ENCODE measurements at places on chromosomes 5 and 9.
A peak's percentile ranks its signal among the peaks of the same experiment; 100 is the strongest.

DNA sequence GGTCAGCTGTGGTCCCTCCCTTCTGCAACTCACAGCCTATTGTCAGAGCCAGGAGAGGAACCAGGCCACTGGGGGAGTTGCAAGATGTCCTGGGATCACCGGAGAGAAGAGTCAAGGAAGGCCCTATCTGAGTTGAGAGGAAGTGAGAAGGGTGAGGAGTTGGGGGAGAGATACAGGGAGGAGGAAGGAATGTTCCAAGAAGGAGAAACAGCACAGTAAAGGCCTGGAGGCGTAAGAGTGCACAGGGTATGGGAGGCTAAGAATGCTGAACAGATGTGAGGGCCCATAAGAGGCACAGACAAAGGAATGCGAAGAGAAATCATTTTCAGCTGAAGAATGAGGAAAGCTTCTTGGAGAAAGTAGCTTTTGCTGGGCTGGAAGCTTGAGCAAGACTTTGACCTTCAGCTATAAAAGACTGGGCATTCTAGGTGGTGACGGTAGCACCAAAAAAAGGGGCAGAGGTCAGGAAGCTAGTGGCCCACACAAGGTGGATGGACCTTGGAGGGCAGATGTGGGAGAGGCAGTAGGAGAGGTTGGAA, 21.6 kb upstream of the CSF1R start:
- DNase-seq = peak; percentile 28

DNA sequence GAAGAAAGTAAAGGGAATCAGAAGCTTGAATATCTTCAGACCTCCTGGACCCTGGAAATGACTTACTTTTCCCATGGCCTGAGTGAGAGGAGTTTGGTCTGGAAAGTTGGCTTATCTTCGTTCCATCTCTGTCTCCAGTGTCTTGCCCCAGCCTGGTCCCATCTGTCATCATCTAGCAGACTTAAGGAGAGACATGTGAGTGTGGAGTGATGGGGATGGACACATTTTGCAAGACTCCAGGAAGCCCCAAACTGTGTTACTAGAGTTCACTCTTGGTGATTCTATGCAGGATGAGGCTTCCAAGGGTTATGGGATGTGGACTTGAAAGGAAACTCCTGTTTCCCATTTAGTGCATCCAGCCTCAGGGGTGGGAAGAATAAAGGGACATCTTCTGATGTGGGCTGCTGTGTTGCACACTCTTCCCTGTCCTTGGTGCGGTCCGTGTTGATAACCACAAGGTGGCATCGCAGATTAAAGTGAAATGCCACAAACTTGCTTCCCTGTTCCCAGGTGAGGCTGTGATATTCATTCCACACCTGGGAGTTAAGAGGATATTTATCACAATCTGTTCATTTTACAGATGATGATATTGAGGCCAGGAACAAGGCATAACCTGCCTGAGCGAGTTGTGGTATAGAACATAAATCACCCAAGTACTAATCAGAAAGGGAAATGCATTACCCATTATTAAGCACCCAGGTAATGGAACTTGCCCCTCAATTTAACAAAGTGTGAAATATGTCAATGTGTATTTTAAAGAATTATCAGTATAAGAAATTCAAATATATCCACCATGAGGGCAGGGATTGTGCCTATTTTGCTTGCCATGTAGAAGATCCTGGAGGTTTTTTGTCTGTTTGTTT, 269.9 kb upstream of the PAPPA start:
- no peak for DNase-seq

DNA sequence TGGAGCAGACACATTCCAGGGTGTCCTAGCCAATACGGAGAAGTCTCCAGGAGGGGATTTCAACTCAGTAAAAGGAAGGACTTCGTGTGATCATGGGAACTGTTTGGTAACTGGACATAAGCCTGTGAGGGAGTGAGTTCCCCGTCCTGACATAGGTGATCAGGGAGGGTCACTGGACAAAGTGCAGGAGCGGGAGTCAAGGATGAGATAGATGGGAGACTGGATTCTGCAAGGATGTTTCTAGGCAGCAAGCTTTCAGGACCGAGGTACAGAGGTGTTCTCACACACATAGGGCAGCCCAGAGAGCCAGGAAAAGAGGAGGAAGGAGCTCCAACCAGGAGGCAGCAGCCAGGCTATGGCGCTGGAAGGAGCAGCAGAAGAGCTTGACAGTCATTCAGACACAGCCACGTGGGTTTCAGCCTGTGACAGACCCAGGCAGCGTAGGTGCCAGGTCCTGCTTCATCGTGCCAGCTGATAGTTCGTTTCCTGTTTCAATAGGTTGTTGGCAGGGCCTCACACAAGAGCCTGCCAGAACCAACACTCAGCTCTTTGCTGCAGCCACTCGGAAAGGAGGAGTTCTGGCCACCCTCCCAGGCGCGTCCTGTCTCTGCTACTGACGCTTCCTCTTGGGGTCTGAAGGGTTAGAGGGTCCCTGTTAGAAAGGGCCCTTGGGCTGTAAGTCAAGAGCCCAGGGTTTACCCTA, 84.1 kb downstream of the AMBP start:
- DNase-seq = no peak

- no peak for DNase-seq
These were observed 230.9 kb downstream of the GADD45G start for GRCh38 chr9:89835666-89836065.

GRCh38 chr5:43075319-43076293, 35.5 kb upstream of the ANXA2R start:
- DNase-seq = peak; percentile 48

- DNase-seq = peak; percentile 49
These were observed at the start of gene PPP2R2B for GRCh38 chr5:146878476-146879172. Gene PPP2R2B (minus strand): TSS chr5:146878757.

DNA sequence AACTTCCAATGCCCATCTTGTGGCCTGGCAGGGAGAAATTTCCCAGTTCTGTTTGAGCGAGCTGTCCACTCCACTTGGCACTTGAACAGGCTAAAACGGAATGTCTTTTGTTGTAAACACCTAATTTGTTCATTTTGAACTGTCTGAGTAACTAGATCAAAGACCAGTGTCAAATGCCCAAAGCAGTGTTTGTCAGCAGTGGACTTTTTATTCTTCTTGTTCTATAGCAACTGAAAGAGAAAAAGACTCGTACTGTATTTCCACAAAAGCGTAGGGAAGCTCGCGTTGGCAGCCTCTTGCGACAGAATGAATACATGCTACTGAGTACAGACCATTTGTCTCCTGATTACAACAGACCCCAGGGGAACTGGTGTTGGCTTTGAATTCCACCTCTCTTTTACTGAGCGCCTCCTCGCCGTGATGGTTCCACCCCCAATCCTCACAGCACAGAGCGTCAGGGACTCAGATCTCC, 601.8 kb upstream of the ZNF608 start:
- DNase-seq = no peak

DNA sequence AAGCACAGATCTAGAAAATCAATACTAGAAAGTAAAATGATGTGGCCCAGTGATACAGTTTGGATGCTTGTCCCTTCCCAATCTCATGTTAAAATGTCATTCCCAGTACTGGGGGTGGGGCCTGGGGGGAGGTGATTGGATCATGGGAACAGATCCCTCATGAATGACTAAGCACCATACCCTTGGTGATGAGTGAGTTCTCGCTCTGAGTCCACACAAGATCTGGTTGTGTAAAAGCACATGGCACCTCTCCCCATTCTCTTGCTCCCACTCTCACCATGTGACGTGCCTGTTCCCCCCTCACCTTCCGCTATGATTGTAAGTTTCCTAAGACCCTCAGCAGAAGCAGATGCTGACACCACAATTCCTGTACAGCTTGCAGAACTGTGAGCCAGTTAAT, 234.2 kb upstream of the CDH6 start:
- no peak for DNase-seq

GRCh38 chr5:141519605-141520565, 31.0 kb downstream of the PCDHGC5 start:
- DNase-seq = no peak

DNA sequence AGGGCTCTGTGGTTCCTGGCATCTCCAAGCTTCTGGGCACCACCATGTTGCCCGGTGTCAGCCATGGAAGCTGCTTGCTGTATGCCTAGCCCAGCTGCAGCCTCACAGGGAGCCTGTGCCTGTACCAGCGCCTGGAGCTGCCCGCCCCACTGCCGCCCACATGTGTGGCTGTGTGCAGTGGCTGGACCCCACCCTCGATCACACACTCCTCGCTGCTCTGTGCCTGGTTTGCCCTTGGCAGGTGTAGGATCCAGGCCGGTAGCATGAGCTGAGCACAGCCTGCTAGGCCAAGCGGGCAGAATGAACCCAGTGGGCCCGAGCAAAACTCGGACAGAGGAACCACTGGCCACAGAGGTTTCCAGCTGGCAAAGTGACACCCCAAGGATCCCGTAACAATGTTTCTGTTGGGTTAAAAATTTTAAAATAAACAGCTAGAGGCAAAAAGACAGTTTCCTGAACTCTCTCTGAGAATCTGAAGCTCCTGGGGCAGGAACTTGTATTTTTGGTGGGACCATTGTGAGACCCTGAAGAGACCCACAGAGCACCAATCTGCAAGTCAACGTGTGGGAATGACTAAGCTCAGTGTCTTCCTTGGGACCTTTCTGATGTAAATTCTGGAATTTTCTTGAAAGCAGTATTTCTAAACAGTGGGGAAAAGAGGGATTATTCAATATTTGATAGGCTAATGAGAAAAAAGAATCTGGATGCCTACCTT, 73.1 kb upstream of the CCDC112 start:
- DNase-seq = no peak

- no peak for DNase-seq
These were observed 87.6 kb upstream of the FAM170A start for GRCh38 chr5:119541716-119542115.

DNA sequence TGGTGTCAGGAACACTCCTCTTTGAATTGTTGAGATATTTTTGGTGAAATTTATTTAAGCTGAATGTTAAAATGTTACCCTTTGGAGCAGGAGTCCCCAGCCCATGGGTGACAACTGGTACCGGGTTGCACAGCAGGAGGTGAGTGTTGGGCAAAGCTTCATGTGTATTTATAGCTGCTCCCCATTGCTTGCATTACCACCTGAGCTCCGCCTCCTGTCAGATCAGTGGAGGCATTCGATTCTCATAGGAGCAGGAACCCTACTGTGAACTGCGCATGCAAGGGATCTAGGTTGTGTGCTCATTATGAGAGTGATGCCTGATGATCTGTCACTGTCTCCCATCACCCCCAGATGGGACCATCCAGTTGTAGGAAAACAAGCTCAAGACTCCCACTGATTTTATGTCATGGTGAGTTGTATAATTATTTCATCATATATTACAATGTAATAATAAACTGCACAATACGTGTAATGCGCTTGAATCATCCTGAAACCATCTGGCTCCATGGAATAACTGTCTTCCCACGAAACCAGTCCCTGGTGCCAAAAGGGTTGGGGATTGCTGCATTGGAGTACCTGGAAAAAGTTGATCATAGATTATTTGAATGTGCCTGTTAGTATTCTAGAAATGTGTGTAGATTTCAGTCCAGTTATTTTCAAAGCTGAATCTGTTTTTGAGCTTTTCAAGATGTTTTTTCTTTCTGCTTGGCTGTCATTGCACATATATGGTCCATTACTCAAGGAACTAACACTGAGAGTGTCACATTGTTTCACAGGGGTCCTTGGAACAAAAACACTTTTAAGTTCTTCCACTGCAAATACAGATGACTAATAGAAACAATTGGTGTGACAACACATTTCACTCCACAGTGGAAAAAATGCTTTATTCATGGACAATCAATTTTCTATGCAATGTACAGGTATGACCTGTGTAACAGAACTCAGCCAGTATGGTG, 104.6 kb upstream of the TNFAIP8 start:
- DNase-seq = no peak

DNA sequence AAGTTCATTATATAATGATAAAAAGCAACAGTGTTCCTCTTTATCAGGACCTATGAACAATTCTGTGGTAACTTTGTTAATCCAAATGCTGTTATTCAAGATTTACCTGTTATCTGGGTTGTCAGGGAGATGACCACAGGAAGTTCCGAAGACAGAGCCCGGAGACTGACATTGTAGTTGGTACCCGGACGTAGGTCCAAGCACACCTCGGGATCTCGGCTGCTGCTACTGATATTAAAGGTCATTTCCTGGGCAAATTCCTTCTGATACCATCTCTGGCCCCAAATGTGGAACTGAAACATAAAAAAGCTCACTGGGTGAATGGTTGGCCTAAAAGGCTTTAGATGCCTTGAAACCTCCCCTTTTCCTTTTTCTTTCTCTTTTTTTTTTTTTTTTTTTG, 96.7 kb downstream of the SUSD1 start:
- no peak for DNase-seq

GRCh38 chr5:132785365-132785764, 8.3 kb upstream of the SEPTIN8 start:
- no peak for DNase-seq

GRCh38 chr5:11251247-11251646, 490.2 kb upstream of the DAP start:
- DNase-seq = no peak

- peak; percentile 47 for DNase-seq
These were observed at the start of gene OSMR for GRCh38 chr5:38845526-38846378. Gene OSMR (plus strand): TSS chr5:38846012. CDS start chr5:38869045, 23,033 bp downstream.

DNA sequence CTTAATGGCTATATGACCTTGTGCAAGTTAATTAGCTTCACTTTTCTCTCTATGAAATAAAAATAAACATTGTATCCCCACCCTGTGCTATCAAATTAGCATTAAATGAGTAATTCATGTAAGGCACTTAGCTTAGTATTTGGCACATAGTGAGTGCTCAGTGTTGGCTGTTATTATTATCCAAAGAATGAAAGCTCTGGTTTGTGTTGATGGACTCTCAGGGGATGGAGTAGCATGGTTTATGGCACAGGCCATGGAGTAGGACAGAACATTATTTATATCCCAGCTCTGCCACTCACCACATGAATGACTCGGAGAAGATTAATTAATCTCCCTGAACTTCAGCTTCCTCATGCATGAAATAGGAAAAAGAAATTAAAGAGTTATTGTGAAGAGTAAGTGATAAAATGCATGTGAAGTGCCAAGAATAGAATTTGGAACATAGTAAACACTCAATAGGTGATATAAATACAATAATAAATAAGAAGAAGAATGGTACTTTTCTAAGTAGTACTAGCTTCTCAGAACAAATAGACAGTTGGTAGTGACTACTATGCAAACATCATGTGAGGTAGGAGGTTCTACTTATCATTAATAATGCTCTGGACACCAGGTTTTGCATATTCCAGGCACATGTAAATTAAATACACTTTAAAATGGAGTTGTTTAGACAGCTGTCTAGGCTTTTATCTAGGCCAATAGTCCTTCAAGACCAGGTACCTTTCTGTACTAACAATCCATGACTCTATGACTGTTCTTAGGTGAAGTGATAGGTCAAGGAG, 146.4 kb downstream of the GRIA1 start:
- DNase-seq = no peak

- peak; percentile 50 for DNase-seq
These were observed 577 bp downstream of the RNF145 start for GRCh38 chr5:159208514-159209437.

GRCh38 chr5:96350678-96351077, 82.4 kb downstream of the PCSK1 start:
- no peak for DNase-seq

- DNase-seq = no peak
These were observed 274.4 kb upstream of the SEMA6A start for GRCh38 chr5:116848954-116849581.

Measured in liver (tissue), 10 donors.